ENCODE measurements at places on chromosomes 3 and 15.

GRCh38 chr15:35151782-35152181, 66.7 kb upstream of the NANOGP8 start:
- DNase-seq = no peak

- peak; percentile 60 for DNase-seq
Measured at GRCh38 chr3:143121241-143122088, 1.9 kb downstream of the CHST2 start.

- no peak for DNase-seq
Measured at GRCh38 chr3:143166376-143166775, 46.8 kb downstream of the CHST2 start.

- DNase-seq = no peak
Measured at GRCh38 chr3:71075494-71075893, 508.0 kb downstream of the FOXP1 start.

DNA sequence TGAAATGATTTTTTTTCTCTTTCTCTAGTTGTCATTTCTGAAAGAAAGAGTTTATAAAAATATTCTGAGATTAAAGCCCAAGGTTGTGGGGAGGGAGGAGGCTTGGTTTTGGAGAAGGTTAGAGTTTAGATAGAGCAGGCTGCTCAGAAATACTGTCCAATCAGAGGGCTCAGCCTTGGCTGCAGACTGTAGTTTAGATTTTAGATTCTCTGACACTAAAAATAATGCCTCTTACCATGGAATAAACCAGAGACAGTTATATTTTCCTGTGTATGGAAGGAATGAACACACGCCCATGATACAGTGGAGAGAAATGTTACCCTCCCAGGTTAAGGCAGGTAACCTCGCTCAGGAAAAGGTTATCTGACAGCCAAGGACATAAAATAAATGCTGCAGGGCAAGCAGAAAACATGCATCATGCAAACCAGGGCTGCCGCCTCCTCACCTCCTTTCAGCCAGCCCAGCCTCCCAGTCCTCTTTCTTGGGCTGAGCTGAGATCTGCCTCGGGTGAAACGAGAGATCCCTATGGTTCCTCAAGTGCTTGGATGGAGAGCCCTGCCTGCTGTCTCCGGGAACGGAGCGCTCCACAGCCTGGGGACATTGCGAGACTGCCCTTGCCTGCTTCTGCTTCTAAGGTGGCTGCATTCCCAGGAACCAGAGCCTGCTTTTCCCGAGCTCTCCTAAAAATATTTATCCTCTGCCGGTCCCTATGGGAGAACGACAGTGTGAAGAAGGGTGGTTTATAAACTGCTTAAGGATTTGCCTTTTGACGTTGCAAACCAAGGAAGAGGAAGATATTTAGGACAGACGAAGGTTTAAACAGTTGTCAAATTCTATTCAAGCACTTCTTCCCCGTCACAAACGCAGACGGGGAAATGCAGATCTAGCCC, 848 bp downstream of the NCEH1 start:
- DNase-seq = no peak

DNA sequence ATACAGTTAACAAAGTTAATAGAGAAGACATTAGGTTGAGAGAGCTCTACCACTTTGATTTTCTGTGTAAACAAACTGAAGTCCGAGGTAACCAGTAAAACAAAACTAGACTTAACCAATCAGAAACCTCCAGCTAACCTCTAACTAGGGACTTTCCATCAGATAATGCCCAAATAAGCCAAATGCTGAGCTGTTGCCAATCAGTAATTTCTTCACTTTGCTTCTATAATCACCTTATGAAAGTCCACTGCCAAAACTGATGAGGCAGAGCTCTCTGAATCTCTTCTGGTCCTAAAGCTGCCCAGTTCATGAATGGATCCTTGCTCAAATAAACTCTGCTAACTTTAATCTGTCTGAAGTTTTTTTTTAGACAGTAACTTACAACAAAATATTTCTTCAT, 448.0 kb upstream of the NECTIN3 start:
- no peak for DNase-seq

DNA sequence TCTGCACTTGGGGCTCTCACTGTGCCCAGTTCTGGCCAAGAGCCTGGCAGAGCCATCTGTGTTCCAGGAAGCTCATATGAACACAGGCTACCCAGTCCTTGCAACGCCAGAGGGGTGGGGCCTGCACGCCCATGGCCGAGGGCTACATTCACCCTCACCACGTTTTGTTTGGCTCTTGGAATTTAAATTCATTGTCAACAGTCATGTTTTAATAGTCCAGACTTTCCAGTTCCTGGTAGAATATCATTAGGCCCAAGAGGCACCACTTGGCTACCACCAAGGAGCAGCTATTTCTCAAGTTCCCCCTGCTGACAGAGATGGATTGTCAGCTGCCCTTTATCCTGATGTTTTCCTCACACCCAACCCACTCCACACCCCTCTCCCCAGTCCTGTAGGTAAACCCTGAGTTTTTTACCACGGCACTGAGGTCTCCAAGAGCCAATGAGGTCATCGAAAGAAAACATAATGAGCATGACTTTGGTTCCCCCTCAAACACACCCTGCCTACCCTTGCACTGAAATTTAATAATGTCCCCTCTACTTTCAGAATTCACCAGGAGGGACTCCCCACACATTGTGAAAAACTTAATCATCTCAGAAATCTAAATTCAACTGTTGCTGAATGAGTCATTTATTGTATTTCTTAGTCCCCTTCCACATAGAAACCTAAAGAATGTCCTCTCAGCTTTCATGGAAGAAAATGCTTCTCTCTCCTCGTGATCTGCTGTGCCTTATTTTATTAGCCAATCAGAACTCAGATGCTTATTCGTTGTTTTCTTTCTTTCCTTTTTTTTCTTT, 125.1 kb downstream of the SHQ1 start:
- no peak for DNase-seq

- DNase-seq = no peak
Measured at GRCh38 chr15:70765504-70766281, 2.3 kb upstream of the UACA start.
